ENCODE measurements at places on chromosomes 16 and 17.

DNA sequence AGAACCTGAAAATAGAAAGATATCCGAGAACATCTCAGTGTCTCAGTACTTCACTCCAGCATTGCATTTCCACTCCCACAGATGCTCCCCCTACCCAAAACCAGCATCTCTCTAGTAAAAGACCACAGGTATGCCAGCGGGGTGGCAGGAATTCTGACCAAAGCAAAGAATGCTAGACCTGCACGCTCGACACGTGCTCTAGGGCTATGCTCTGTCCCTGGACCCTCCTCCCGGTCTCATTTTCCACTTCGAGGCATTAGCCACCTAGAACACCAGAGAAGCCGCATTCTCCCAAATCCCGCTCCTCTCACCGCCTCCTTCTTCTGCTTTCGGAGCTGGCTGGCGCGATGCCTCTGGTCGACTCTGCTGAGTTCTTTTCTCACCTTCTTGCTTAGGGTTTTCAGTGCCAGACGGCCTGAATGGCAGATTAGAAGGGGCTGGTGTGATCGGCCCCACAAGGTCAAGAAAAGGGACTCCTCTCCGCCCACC lies 487 bp downstream of the TSR1 start:
- DNase-seq: no peak

- DNase-seq: no peak
Observed at GRCh38 chr17:16439811-16440351, 24.5 kb downstream of the TRPV2 start.

DNA sequence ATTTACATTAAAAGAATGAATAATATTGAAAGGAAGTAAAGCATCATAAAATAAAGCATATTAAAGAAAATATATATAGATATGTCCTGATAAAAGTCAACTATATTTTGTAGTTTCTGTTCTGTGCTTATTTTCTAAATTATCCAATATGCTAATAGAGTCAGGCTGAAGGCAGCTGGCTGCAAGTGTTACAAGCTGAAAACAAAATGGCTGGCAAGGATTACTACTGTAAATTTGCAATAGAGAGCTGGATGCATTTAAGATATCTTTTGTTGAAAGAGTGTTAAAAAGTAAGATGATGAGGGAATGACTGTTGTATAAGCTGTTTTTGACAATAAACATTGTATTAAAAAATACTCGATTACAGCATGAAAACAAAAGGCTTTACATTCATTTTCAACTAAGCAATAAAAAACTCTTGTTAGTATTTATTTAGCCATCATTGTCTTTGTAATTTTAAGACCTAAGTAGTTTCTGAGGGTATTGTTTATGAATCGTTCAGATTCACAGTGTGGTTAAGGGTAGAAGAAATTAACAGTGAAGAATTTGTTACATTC lies 76.3 kb downstream of the TANC2 start:
- DNase-seq: peak; percentile 59

- no peak for DNase-seq
Observed at GRCh38 chr17:35046245-35046644, 17.3 kb downstream of the RFFL start.

- DNase-seq: no peak
Observed at GRCh38 chr17:41697122-41697962, 8.7 kb downstream of the EIF1 start.

GRCh38 chr16:60748366-60748765 lies 1287.9 kb downstream of the CDH8 start:
- DNase-seq: no peak

DNA sequence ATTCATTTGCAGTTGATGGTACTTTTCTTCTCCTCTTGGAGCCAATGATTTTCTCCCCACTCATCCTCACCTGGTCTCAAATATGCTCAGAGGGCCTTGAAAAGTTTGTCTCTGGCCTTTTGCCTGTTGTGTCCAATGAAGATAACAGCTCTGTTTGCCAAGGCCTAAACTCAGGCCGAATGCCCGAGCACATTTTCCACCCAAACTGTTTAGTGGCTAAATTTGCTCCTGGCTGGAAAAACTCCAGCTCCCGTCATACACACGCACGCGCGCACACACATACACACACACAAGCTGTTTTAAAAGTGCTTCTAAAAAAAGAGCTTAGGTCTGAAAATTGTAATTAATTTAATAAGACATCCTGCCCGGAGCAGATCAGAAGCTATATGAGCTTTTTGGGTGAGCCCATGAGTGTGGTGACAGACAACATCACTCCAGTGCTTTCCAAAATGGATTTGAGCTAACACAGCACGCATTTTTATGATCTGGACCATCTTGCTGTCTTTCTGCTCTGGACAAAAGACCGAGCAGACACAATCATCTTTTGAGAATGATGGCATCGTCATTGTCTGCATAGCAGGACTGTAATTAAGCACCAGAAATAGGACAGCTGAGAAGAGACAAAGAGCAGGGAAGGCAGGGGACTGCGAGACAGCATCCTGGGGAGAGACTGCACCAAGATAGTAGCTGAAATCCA lies 48.9 kb downstream of the IRX6 start:
- no peak for DNase-seq

DNA sequence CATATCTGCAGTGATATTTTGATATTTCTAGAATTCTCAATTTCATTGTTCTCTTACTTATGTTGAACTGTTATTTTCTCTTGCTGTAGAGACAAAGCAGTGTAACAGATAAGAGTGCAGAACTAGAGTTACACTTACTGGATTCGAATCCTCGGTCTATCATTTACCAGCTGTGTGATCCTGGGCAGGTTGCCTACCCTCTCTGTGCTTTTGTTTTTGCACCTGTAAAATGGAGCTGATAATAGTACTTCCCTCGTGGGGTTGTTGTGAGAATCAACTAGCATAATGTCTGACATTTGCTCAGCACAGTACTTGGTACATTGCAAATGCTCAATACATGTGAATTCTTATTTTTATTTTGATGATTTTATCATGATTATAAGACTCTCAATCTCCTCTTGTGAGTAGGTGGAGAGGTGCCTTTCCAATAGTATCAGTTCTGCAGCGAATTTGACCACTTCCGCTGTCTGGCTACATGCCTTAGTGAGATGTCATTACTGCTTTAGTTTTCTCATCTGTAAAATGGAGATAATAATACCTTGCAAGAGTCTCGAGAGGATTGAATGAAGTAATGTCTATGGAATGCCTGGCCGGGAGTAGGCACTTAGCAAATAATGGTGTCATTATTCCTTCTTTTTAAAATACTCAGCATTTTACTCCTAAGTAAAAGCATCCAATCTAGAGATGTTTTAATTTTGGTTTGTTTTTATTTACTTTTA lies 312.2 kb upstream of the MAF start:
- no peak for DNase-seq

DNA sequence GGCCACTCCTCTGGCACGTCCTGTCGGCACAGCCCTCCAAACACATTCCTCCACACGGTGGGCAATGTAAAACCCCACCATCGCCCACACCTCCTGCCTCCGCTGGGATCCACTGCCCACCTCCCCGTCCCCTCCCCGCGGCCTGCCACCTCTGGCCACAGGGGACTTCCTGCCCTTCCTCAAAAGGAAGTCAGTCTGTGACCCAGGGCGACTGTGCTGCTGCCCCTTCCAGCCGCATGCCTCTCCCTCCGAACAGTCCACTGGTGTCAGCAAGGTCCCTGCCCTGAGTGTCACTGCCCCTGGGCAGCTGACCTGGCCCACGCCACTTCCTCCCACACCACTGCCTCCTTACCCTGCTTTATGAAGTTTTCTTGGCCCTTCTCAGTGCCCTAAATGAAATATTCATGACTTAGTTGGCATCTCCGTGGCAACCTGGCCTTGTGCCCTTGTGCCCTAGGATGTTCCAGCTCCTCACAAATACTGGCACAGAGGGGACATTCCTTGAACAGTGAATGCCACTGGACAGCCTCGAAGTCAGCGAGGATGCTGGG lies 2.0 kb downstream of the PLD6 start:
- DNase-seq: no peak

GRCh38 chr16:74213372-74213771 lies 83.2 kb upstream of the PSMD7 start:
- no peak for DNase-seq

GRCh38 chr17:37818689-37819088 lies 73.8 kb upstream of the HNF1B start:
- DNase-seq: no peak

- DNase-seq: no peak
Observed at GRCh38 chr16:27217256-27217655, 13.9 kb downstream of the KDM8 start.

- no peak for DNase-seq
Observed at GRCh38 chr16:52781005-52781630, 234.2 kb upstream of the TOX3 start.

GRCh38 chr16:28617874-28618273 lies 8.0 kb upstream of the SULT1A1 start:
- no peak for DNase-seq

GRCh38 chr17:44599298-44600175 lies 42.3 kb downstream of the FZD2 start:
- DNase-seq: no peak

DNA sequence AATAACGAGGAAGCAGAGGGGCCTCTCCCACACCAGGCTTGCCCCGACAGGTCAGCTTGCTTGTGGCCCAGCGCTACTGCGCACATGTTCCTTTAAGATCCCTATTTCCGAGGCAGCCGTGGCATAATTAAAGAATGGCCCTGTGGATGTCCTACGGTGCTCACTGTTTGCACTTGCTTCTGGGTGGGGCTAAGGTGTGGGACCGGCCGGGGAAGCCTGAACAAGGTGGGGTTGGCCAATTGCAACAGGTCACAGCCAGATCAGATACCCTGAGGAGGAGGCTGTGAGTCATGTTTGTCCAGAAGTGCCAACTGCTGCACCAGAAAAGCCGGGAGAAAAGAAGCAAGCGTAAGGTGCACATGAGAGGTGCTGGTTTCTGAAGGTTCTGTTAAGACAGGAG lies 158.5 kb upstream of the CACNG5 start:
- no peak for DNase-seq

DNA sequence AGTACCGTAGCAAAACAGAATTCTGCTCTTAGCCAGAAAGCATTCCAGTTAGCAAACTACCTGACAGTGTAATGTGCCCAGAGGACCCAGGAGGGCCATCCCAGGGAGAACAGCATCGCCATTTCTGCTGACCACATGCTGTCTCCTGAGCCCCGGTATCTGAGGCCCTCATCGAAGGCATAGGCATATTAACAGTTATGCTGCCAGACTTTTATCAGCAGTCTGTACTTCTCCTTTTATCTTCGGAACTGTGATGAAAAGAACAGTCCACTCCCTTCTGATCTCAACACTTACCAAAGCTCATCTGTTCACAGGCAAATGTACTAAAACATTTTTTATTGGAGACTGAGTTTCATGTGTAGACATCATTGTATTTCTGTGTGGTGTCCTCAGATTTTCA lies 236.4 kb downstream of the PRKCA start:
- DNase-seq: no peak

DNA sequence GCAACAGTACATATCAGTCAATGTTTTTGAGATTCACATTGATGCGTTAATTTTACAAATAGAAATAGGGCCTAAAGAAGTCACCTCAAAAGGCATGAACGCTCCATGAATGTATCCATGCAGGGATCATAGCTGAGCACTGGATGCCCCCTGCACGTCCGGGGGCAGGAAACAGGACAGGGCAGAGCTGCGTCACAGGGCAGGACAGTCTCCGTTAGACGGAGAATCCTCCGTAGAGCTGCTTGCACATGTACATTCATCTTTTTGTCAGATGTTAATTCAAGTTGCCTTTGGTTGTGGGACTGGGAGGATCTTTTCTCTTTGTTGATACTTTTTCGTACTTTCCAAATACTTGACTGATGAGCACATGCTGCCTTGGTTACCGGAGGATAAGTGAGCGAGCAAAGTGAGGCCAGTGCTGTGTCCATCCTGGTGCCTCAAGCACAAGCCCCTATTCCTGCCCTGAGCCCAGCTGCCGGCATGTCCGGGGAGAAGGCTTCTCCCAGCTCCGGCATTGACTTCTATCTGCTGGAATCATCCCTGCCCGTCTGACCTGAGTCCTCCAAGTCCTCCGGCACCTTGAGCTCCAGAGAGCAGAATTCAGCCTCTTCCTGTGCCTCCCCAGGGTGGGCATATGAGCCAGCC lies 15.0 kb downstream of the GAA start:
- no peak for DNase-seq

GRCh38 chr17:37671028-37671823 lies 28.0 kb upstream of the DDX52 start:
- DNase-seq: no peak

DNA sequence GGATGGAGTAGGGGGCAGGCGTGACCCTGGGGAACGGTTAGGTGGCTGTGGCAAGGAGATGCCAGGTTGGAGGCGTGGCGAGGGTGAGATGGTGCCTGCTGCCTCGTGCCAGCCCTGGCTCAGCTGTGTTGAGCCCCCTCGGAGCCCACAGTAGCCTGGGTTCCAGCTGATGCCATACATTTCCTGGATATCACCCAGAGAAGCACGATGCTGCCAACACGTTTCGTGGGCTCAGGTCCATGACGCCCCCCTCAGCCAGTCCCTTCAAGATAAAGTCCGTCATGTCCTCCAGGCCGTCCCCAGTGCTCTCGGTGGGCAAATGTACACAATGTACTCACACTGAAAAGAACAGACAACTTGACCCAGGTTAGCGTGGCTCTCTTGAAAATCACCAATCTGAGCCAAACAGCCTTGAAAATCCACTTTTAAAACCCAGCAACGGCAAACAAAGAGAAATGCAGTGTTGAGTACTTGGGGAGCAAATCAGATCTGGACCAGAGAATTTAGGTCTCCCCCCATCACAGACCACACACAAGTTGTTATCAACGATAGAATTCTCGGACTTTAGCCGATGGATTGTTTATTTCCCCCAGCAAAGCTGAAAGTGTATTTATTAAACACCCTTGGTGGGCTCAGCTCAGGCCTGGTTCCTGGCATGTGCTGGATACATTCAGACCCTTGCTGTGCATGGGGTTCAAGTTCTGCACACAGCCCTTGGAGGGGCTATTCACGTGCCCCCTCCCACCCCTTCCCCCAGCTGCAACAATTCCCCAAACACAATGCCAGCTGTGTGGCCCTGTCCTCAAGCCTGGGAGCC lies 102.8 kb upstream of the PLCG2 start:
- DNase-seq: no peak
